K562 (cell line): ENCODE measurements at places on chromosomes 16 and 17. TPM values are rescaled to one million over a fixed set of nuclear protein-coding genes. Genes with fewer than 3 reads are reported as not detected.
A peak's percentile ranks its signal among the peaks of the same experiment; 100 is the strongest.

DNA sequence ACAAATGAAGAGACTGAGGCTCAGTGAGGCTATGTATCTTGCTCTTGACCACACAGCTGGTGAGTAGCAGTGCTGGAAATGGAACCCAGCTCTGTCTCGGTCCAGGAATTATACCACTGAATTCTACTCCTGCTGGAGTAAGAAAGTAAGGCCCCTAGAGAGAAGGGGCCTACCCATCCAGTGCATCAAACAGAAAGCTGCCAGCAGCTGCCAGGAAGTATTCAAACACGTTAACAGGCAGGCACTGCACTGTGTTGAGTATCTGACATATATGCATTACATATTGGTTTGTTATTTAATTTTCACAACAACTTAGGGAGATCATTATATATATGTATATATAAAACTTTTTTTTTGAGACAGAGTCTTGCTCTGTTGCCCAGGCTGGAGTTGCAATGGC is 4.0 kb downstream of the ARL5C start:
- no peak for DNase-seq

Gene CDH1
- not detected in 2 replicates for polyA plus RNA-seq

DNA sequence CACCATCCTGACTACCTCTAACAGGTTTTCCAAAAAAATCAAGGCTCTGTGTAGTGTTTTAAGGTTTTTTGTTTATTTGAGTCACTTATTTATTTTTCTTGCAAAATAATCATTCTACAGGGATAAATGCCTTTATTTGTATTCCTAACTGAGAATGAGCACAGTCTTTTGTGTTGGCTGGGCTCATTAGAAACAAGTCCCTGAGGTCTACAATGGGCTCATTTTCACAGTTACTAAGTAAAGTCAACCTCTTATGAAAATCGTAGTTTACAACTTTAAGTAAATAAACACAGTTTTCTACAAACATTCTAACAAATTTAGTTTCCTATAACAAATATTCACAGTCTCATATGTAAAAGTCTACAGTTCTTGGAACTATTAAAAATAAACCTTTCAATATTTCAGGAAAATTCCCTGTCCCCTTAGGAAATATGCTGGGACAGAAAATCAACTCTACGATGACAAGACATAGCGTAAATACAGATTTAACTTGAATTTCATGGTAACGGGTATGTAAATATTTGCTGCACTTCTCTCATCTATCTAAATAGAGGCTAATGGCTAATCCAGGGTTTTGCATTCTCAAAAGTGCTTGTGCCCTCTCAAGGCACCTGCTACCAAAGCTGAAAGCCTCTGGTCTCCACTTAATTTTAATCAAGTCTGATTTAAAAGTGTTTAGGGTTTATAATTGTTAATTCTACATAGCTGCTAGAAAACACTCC is 31.5 kb upstream of the CDH5 start:
- no peak for DNase-seq

GRCh38 chr16:11412175-11412904 is 67.1 kb downstream of the RMI2 start:
- DNase-seq, result no peak

Gene OTOP2
- polyA plus RNA-seq, result 0.08 and 0.09 TPM in 2 replicates

DNA sequence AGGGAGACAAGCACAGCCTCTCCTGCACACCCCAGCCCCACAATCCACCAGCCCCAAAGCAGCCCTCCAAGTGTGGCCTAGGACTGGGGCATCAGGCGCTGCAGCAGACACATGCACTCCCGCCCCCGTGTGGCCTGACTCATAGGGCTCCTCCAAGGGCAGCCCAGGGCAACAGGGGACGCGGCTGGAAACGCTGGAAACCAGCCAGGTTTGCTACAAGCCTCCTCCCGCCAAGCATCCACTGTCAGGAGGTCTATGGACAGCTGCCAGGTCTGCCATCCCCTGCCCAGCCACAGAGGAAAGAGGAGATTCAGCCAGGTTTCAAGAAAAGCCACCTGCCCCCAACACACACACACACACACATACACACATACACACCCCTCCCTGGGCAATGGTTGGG is 25.8 kb downstream of the SRCIN1 start:
- peak; percentile 77 for DNase-seq

DNA sequence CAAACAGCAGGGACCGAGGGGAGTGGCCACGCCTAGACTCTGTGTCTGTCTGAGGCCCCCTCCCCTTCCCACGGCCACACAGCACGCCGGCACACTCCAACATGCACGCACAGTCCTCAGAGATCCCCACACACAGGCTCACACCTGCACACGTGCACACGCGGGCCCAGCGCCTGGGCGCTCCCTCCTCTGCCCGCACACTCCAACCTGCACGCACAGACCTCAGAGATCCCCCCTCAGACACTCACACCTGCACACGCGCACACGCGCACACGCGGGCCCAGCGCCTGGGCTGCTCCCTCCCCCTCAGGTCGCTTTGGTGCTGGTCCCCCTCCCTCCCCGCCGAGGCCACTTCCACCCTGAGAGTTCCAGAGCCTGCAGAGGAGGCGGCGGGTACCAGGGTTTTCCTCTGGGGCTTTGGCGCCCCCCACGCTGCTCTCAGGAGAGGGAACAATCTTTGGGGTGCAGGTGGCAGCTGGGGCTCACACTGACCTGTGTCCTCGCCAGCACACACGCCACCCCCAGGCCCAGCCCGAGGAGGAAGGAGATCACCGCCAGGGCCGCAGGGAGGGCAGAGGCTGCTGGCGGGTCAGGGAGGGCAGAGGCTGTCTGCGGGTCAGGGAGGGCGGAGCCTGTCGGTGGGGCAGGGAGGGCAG is 1.6 kb downstream of the CD7 start:
- no peak for DNase-seq

DNA sequence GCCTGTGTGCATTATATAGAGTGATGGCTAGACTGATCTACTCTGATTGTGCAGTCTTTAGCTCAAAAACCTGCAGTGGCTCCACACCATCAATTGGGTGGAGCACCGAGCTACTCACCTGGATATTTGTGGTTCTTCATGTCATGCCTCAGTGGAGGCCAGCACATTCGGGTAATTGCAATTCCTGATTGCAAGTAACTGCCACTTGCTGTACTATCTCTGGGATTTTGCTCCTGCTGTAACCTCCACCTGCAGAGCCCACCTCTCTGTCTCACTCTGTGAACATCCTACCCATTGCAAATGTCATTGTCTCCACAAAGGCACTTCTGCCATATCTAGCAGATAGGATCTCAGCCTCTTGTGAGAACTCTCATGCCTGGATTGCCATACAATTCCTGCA is 1.7 kb upstream of the CCL1 start:
- DNase-seq, result no peak

Gene NPIPA3
- polyA plus RNA-seq, result 6.6 and 8.8 TPM in 2 replicates

Gene SYT17
- polyA plus RNA-seq, result not detected in 2 replicates

Gene KRTAP2-2
- not detected in 2 replicates for polyA plus RNA-seq

Gene CCDC92B
- polyA plus RNA-seq, result not detected in 2 replicates

DNA sequence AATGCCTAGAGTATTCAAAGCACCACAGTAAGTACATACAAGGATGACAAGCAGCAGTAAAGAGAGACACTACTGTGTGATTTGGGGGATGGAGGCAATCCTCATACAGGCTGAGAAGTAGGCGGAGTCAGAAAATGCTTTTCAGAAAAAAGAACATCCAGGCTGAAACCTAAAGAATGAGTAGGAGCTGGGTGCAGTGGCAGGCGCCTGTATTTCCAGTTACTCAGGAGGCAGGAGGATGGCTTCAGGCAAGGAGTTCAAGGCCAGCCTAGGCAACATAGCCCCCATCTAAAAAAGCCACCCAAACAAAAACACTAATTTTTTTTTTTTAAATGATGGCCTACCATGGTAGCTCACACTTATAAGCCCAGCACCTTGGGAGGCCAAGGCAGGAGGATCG is 10.3 kb downstream of the KANSL1 start:
- DNase-seq, result peak; percentile 62

- DNase-seq, result no peak
Measured at GRCh38 chr16:73371584-73372319, 323.8 kb upstream of the ZFHX3 start.

GRCh38 chr17:58669853-58670252 is 22.0 kb downstream of the TEX14 start:
- no peak for DNase-seq

DNA sequence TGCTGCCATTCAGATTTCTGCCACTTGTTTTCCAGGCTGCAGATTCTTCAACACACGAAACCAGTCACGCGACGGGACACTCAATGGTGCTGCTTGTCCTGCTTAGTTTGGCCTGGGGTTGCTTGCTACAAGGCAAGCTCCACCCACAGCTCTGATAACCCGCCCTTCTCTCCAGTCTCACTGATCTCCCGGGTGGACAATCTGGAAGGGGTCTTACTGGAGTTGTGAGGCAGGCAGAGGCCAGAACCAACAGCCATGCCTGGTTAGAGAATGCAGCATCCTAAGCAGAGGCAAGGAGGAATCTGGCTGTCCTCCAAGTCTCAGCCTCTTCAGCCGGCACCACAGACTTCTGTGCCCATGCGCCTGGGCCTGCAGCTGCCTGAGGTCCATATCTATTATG is 119.1 kb downstream of the KCNJ12 start:
- DNase-seq, result no peak

GRCh38 chr16:4780235-4780634 is 7.9 kb downstream of the SEPTIN12 start:
- no peak for DNase-seq

- peak; percentile 8 for DNase-seq
Measured at GRCh38 chr16:29712809-29713208, 33.0 kb downstream of the C16orf54 start.

- no peak for DNase-seq
Measured at GRCh38 chr17:82957469-82957795, 117.6 kb upstream of the ZNF750 start.

DNA sequence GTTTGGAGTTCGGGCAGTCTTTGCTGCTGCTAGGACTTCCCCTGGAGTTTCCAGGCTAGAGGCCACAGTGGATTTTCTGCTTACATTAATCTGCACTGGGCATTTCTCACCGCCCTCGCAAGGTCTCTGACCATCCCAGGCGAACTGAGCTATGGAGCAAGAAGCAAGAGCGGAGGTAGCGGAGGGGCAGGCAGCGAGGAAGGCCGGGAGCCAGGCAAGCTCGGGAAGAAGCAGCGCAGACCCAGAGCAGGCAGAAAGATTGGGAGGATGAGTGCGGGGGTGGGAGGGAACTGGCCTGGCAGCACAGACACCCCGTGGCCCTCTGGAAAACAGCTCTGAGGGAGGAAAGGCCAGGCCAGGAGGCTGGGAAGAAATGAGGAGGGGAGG is 3.8 kb downstream of the COTL1 start:
- no peak for DNase-seq

DNA sequence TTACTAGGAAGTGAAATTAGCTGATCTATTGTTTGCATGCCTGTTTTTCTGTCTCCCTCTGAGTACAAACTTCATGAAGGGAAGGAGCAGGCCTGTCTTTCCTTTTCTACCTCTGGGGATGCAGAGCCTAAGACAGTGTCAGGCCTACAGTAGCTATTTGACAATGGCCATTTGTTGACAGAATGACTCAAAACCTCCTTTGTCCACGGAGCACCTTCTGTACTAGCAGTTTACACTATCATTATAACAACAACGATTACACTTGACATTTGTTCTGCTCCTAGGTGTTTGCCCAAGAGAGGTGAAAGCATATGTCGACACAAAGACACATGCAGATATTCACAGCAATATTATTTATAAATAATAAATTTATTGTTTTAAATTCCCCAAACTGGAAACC is 132.3 kb upstream of the IRX3 start:
- no peak for DNase-seq

Gene FLII
- 86.9 and 88.9 TPM in 2 replicates for polyA plus RNA-seq

DNA sequence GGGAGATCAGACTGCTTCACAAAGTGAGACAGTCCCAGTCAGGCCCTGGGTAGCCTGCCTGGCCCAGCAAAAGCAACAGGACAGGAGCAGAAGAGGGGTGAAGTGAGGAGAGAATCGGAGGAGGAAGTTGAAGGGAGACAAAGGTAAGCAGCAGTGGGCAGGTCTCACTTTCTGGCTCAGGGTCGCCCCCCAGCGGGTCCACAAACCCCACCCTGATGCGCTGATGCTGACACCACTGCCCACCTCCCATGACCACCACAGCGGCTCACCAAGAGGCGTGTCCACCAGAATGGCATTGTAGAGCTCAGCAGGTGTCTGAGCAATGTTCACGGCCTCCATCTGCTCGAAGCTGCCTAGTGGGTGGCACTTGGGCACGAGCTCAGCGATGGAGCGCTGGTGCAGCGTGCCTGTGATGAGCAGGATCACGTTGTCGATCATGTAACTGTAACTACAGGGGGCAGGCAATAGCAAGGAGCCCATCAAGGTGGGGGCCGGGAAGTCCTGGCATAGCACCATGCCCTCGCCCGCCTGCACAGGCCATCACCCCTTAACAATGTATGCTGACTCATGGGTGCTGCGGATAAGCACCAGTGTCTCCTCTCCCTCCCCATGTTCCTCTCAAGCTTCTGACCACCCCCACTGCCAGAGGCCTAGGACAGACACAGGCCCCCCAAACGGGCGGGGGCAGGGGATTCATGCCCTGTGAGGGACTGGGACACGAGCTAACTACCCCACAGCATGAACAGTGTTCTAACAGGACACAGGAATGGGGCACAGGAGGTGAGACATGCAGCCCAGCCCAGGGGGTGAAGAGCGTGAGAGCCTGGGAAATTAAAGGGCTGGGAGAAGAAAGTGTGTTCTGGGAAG is 13.6 kb downstream of the HSD11B2 start:
- no peak for DNase-seq

Gene SLC35B1
- 53.4 and 54.3 TPM in 2 replicates for polyA plus RNA-seq
